ENCODE measurements at places on chromosomes 13 and 19.

DNA sequence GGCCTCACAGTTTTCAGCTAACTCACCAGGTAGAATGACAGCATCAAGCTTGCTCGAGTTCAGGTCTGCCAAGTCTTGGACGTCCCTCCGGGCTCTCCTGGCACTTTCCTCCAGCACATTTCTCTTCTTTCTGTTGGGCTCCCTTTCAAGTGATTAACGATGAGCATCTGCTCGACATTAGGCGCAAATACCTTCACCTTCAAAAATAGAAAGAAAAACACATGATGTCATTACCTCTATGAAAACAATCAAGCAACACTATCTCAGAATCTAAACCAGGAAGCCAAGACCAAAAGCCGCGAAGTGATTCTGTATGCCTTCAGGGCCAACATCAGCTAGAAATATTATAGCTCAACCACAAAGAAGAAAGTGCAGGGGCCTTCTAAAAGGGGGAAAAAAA, 15.4 kb upstream of the CLN5 start:
- DNase-seq = no peak

- peak; percentile 40 for DNase-seq
Measured at GRCh38 chr19:2888731-2889224, 11.9 kb upstream of the ZNF57 start.

GRCh38 chr19:44580366-44580895, 32.9 kb upstream of the IGSF23 start:
- no peak for DNase-seq

GRCh38 chr19:40932008-40932959, 50.3 kb upstream of the CYP2A7 start:
- no peak for DNase-seq

- peak; percentile 99 for DNase-seq
Measured at GRCh38 chr19:5977785-5978605, at the start of gene RANBP3. Gene RANBP3 (minus strand): TSS chr19:5978140. CDS start chr19:5978082, 58 bp downstream.

DNA sequence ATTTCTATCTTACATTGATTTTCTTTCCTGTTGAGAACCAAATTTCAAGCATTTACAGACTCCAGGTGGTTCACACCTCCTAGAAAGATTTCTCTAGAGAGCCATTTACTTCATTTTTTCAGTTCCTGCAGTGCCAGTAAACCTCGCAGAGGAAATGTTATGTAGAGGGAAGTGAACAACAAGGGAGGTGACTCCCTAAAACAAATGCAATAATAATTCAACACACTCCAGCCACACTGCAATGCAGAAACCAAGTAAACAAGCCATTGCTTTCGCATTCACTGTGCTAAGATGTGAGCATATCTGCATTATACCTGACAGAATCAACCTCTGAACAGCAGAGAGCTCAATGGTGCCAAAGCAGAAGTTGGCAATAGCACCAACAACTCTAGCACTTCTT, 215.1 kb downstream of the RBM26 start:
- DNase-seq = no peak

DNA sequence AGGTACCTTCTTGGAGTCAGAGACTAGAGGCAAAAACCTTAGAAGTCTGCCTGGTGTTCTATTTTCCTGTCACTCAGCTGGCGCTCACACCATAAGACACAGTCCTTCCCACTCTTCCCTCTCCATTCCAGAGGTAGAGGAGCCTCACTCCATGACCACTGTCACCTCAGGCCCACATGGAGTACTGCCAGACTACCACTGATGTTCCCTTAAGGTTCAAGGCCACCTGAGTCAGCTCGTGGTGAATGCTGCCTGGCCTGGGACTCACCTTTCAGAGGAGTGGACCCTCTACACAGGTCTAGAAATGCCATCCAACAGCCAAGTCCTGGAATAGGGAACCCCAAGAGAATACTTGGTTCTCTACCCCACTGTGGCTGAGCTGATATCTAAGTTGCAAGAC, 29.9 kb downstream of the RGCC start:
- DNase-seq = no peak

DNA sequence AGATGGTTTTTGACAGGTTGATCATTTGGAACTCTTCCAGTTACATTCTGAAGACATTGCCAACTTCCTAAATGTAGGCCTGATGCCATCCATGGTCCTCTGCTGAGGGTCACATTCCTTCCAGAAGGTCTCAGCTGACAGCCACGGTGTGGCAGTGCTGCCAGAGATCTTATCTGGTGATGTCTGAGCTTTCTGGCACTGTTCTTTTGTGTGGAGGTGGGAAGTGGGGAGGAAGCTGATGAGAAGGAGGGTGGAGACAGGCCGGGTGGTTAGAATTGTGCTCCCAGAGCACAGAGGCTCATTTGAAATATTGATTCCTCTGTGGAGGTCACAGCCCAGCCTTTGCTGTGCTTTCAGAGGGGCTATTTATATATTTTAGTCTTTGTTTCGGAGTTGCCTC, 16.1 kb upstream of the MTIF3 start:
- DNase-seq = no peak

DNA sequence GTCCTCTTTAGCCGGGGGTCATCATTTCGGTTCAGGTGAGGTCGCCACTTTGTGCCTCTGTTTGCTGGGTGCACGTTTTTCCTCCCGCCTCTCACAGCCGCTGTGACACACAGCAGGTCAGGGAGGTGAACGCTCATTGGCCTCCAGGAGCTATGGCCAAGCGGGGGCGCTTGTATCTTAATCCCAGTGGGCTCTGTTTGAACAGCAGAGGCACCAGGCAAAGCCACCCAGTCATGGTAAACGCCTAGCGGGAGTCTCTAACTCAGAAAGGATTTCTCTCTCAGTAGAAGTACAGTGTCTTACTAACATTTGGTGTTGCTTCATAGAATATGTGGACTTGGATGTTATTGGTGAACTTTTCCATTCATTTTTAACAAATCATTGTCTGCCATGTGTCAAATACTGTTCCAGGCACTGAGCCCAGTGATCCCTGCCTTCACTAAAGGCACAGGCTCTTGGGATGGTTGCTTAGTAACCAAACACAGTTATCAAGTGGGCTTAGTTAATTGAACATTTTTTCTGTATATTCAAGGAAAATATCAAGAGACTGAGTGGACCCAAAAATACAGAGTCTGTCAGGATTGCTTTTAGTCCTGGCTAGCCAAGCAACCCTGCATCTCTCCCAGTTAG, 186.7 kb downstream of the STK24 start:
- no peak for DNase-seq

DNA sequence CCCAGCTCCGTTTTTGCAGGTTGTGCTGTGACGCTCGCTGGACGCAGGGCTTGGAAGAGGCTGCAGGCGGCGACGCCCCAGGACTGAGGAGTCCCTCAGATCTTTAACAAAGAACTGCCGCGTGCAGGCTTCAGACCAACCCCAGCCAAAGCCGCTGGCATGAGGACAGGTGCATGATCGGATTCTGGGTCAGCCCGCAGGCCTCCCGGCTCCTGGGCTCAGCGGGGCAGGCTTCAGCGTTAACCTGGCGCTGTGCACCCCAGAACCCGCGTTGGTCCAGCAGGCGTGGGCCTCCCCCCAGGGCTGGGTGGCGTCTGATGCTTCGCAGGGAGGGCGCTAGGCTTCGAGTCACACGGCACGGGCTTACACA, 920 bp upstream of the TIMM13 start:
- DNase-seq = no peak

DNA sequence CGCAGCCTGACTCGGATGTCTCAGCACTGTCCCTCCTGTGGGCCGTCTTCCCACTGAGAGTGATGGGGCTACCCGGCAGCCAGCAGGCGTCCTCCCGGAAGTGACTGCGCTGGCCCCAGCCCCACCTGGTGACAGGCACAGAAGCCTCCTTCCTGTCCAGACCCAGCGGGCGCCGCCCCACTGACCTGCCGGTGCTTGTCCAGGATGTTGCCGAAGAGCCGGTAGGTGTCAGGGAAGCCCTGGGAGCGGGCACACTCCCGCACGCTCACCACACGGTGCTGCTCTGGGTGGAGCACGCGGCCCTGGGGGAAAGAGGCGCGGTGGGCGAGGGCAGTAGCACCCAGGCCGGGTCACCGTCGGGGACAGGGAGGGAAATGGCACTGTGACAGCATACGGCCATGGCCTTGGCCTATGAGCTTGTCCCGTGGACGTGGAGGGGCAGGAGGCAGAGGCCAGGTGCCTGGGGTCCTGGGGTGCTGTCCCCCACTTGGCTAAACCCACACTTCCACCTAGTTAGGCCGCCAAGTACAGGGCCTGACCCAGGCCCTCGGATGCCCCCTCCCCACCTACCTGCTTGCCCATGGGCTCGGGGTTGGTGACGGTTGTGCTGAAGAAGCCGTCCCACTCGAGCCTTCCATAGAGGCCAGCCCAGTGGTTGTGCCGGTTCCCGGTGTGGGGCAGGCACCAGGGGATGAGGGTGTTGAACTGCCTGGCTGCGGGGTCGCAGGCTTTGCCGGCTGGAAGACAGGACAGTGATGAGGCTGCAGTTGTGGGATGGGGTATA, 16.0 kb upstream of the EIF3G start:
- no peak for DNase-seq

DNA sequence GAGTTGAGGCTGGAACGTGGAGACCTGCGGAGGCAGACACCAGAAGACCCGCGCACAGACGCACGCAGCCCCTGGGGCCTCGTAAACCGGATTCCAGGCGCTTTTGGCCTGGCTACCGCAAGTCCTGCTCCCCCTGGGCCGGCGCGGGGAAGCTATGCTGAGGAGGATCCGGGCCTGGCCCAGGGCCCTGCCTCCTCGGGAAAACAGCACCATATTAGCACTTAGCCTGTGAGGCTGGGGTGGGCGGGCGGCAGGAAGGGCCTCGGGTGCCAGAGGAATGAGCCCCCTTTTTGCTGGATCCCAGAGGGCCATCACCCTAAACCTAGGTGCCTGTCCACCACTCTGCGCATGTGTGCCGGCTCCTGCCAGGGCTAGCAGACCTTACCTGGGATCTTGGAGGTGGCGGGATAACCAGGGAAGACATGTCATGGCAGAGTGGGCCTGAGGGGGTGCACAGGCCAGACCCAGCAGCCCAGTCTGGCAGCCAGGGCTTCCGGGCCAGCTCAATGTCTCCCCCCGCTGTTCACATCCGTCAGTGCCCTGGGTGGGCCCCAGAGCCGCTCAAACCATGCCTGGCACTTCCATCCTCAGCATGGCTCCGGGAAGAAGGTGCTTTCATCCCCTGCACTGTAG, 7.3 kb downstream of the ELOF1 start:
- DNase-seq = no peak

- no peak for DNase-seq
Measured at GRCh38 chr13:39968646-39969475, 313.4 kb downstream of the COG6 start.

DNA sequence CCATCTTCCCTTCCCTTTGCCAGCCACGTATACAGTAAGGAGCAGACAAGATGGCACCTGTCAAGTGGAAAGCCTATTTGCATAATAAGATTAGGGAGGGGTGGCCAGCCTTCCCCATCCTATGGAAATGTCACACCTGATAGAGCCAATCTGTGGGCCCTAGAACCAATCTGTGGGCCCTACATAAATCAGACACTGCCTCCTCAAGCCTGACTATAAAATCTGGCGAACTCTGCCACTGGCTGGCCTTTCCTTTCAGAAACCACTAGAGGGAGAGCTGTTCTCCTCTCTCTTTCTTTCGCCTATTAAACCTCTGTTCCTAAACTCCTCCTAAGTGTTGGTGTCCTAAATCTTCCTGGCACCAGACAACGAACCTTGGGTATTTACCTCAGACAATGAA, 231.5 kb upstream of the KLHL1 start:
- no peak for DNase-seq

GRCh38 chr19:35205733-35206323, 22.7 kb downstream of the FAM187B start:
- no peak for DNase-seq

All from stimulated activated CD4-positive, alpha-beta T cell treated with anti-CD3 and anti-CD28 coated beads, Interleukin-15, amount 100 ng/mL, for 48 hours (primary cell).